Dermis blood vessel endothelial cell (primary cell): ENCODE measurements at places on chromosomes 11 and 22. TPM values are rescaled to one million over a fixed set of nuclear protein-coding genes. Genes with fewer than 3 reads are reported as not detected.
A peak's percentile ranks its signal among the peaks of the same experiment; 100 is the strongest.

DNA sequence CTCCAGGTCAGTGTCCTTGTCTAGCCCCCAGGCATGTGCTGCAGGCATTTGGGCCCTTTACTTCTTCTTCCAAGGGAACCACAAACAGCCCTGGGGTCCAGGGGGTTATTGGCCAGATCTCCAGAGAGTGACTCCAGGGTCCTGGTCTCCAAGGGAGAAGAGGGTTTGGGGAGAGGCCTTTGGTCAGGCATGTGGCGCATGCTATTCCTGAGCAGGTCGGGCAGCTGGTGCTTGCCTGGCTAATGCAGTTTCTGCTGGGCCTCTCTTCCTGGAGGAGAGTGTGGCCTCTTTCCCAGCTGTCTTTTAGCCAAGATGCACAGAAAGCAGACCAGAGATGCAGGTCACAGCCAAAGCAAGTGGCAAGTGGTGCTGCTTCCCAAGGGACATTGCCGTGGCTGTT is 3.8 kb upstream of the RFPL2 start:
- DNase-seq: no peak

DNA sequence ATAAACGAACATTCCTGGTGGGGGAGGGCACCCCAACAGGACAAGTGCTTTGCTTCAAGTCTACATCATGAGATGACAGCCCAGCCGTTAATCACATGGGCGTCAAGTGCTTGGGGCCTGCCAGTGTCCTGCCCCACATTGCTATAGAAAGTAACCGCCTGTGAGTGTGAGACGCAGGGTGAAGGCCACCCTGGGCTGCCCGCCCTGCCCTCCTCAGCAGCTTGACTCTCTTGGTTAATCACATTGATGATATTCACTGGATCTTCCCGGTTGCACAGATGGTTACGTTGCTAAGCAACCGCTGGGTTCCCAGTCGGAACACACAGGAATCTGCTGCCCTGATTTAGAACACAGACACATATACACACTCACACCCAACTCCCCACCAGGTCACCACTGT is 79.3 kb downstream of the CTTN start:
- DNase-seq: no peak

- no peak for DNase-seq
Measured at GRCh38 chr11:118001494-118001971, 15.3 kb downstream of the IL10RA start.

DNA sequence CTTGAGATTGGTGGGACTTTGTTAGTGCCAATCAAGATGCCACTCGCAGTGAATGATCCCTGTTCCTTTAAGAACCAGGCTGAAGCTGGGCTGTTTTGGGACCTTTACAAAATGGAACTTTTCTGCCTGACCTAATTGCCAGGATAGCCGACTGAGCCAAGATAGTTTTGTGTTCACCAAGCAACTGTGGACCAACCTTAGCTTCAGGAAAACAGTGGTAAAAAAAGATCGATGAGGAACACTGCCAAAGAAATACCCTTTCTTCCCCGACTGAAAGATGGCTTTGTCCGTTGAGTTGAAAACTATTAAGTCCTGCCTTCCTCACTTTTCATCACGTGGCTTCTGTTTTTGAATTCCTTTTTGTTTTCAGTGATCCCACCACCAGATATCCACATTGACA is 157.9 kb upstream of the SORL1-AS1 start:
- no peak for DNase-seq

The SCGB1D2 gene
- not detected in 2 replicates for total RNA-seq

GRCh38 chr11:68524213-68524612 is 63.7 kb downstream of the PPP6R3 start:
- peak; percentile 75 for DNase-seq
